Stimulated activated CD4-positive, alpha-beta T cell treated with anti-CD3 and anti-CD28 coated beads, Interleukin-12 subunit alpha, Interleukin-12 subunit beta, amount 100 ng/mL, for 48 hours (primary cell): ENCODE measurements at places on chromosomes 6 and 20.

- DNase-seq: no peak
Measured at GRCh38 chr6:107756660-107757355, 67.3 kb downstream of the SCML4 start.

DNA sequence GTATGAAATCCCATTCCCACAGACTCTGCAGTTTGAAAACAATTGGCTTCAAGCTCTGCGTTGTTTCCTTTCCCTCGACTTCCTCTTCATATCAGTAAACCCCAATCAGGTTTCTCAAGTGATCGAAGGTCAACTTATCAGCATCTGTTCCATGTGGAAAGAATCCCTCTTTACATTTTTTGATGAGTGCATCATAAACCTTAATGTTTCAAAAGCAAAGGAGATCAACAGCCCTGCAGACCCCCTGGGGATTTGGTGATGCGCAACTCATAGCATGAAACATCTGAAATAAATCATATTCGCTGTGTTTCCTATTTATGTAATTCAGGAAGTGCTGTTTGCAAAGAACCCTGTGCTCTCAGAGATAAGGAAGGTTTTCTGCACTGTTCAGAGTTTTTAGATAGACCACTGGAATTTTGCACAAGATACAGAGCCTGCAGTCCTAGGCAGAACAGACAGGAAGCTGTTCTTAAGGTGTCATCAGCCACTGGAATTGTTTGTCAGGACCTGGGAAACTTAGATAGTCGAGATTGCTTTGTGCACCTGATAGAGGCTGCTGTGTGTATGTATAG lies 216.0 kb downstream of the HIVEP2 start:
- DNase-seq: no peak

- DNase-seq: no peak
Measured at GRCh38 chr20:21577551-21577950, 63.7 kb upstream of the NKX2-2 start.

- DNase-seq: no peak
Measured at GRCh38 chr20:25848222-25848621, 151.6 kb upstream of the ZNF337 start.

DNA sequence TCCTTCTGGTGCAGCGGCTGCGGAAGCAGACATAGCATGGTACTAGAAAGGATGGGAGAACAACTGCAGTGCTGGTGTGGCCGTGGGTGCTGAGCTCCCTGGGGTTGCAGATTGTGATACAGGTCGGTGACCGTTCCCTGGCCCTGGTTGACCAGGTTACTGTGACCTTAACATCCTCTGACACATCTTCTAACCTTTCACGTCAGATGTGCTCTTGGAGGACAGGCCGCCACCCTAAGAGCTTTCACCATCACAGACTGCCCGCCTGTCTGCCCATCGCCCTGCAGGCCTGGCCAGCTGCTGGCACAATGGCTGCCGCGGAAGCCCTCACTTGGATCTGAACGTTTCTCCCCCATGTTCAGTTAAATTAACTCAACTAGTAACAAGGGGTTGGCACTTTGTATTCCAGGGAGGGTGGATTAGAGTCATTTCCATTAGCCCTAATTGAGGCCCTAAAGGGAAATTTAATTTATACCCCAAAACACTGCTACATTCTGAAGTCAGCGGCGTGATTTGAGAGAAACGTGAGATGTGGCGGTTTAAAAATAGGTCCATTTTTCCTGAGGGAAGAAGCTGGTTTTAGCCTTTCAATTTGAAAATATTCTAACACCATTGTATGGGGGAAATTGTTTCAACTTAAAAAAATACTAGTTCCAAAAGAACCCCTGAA lies 443.9 kb upstream of the CDH4 start:
- no peak for DNase-seq

- no peak for DNase-seq
Measured at GRCh38 chr6:154878871-154879491, 116.1 kb upstream of the TIAM2 start.

GRCh38 chr6:110795271-110795670 lies 20.0 kb downstream of the CDK19 start:
- DNase-seq: no peak

GRCh38 chr6:166419286-166419685 lies 36.5 kb upstream of the MPC1 start:
- DNase-seq: peak; percentile 56

GRCh38 chr20:50320005-50320900 lies 129.6 kb downstream of the CEBPB start:
- DNase-seq: no peak

DNA sequence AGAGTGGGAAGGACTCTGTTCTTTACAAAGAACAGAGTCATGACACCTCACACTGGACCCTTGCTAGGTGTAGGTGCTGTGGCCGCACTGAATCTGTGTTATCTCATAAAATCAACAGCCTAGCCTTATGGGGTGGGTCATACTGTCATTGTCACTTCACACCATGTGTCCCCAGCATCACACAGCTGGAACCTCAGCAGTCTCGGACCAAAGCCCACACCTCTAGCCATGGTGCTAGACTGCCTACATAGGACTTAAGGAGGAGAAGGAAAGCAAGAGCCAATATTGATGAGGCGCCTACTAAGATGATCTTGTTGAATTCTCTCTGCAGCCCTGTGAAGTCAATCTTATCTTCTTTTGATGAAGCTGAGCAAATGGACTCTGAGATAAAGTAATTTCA lies 31.0 kb downstream of the UNC5CL start:
- DNase-seq: no peak

- DNase-seq: no peak
Measured at GRCh38 chr6:2944405-2945152, 26.8 kb downstream of the SERPINB6 start.

GRCh38 chr20:11957911-11958310 lies 40.2 kb downstream of the BTBD3 start:
- DNase-seq: no peak

- no peak for DNase-seq
Measured at GRCh38 chr6:89580997-89581666, 57.4 kb downstream of the LYRM2 start.

GRCh38 chr20:46268131-46268614 lies 40.1 kb downstream of the CDH22 start:
- no peak for DNase-seq

- DNase-seq: no peak
Measured at GRCh38 chr6:69220375-69220774, 576.4 kb downstream of the LMBRD1 start.

DNA sequence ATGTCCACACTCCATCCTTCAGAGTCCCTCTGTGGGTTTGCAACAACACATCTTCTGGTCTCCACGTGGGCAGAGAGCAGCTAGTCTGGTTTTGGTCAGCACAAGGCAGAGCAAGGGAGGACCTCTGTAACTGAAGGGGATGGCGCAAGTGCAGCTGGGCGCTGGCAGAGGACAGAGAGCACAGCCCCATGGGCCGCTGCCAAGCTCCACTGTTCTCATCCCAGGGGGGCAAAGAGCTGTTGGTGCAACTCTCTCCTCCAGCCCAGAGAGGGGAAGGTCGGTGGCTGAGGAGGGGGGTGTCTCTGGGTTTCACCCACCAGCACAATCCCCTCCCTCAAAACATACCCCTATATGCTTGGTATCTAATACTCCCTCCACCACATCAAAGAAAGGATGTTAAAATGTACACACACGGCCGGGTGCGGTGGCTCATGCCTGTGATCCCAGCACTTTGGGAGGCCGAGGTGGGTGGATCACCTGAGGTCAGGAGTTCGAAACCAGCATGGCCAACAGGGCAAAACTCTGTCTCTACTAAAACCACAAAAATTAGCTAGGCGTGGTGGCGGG lies 9.1 kb downstream of the ATP9A start:
- DNase-seq: no peak
